ENCODE measurements at places on chromosomes 1 and 21. TPM values are rescaled to one million over a fixed set of nuclear protein-coding genes. Genes with fewer than 3 reads are reported as not detected.

DNA sequence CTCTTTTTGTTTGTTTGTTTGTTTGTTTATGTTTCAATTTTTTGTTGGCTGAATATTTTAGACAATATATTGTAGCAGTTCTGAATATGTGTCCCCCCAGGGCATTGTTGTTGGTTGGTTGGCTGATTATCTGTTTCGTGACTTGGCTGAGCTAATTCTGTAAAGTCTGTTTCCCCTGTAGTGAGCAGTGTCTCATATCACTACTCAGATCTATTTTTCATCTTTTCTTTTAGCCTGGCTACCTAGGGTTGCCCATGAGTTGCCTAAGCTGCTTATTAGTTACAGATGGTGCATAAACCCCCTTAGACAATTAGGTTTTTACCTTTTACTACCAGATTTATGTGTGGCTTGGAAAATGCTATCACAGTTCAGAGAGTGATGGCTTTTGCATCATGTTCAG, 32.3 kb downstream of the CFAP57 start:
- DNase-seq, result no peak

GPR37L1 gene
- total RNA-seq, result under 0.01 TPM

DNA sequence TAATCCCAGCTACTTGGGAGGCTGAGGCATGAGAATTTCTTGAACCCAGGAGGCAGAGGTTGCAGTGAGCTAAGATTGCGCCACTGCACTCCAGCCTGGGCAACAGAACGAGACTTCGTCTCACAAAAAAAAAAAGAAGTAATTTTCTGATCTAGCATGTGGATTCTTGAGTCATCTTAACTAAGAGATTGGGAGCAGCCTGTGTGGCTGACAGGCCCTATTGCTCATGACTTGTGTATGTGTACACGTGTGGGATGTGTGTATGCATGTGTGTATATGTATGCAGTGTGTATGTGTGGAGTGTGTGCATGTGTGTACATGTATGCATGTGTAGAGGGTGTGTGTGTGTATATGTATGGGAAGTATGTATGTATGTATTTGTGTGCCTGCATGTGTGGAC, 29.5 kb downstream of the DOP1B start:
- DNase-seq, result no peak

DNA sequence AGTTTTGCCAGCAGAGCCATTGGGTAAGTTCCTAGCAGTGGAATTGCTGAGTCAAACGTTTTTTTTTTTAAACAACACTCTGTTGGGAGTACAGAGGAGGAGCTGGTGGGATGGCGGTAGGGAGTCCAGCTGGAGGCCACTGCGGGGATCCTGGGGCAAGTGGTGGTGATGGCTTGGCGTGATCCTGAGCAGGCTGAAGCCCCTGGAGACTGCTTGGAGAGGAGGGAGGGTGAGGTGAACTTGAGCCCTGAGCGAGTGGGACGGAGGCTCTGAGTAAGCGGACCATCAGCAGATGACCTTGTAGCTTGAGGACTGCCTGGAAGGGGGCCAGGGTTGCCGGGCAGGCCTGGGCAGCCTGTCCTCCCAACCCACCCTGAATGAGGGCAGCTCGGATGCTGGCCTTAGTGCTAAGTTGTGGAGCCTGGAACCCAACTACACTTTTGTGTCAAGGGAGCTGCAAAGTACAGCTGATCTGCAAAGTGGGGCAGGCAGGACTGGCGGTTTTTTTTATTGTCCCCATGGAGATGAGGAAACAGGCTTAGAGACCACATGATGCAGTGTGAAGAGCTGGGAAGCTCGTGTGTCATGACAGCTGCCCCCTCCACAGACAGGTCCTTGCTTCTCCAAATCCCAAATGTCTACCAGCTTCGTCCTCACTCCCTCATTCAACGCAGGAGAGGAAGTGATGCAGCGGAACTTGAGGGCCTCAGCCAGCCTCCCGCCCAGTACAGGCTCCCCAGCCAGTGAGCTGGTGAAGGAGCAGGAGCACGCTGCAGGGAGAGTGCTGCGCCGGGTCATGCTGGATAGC, 20.2 kb downstream of the MRPL37 start:
- DNase-seq, result peak; percentile 69

CFAP45 gene
- 0.32 TPM for total RNA-seq

FALEC gene
- 1.3 TPM for total RNA-seq

CDCA8 gene
- total RNA-seq, result 6.1 TPM

- no peak for DNase-seq
Observed at GRCh38 chr1:151405187-151405951, 6.0 kb downstream of the PSMB4 start.

EDN2 gene
- not detected for total RNA-seq

- DNase-seq, result no peak
Observed at GRCh38 chr1:202016811-202017748, 6.7 kb downstream of the ELF3 start.

HNRNPU gene
- 209 TPM for total RNA-seq

- DNase-seq, result no peak
Observed at GRCh38 chr1:162229549-162229948, 147.1 kb downstream of the SPATA46 start.

ATPAF1 gene
- 66.1 TPM for total RNA-seq

DNA sequence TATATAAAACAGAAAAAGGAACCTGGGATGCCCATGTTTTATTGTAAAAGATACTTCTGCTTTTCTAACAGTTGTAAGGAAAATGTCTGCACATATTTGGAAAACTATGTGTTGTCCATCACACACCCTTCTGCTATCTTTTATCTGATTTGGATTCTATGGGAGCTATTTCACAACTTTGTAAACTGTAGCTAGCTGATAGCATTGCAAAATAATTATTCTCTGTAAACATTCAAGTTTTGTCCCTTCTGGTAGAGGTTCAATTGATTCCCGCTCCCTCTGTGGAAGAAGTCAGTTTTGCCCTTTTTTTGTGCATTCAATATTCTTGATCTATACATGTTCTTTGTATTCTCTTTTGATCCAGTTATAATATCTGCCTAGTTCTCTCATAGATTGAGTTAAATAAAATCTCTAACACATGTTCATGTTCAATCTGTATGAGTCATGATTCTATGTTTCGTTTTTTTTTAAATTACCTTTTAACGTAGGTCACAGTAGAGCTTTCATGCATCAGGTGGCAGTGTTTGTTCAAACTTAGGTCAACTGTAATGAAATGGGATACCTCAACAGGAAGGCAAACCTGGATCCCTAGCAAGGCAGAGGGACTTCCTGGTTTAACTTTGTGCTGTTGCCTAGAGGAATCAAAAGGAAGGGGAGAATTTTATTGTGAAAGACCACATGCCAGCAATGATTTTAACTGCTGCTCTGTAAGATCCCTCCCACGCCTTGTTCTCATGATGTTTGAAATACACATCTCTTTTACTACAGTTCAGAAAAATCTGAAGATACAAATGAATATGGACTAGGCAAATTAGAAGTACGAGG, 26.0 kb upstream of the BCL9 start:
- DNase-seq, result peak; percentile 81

DNA sequence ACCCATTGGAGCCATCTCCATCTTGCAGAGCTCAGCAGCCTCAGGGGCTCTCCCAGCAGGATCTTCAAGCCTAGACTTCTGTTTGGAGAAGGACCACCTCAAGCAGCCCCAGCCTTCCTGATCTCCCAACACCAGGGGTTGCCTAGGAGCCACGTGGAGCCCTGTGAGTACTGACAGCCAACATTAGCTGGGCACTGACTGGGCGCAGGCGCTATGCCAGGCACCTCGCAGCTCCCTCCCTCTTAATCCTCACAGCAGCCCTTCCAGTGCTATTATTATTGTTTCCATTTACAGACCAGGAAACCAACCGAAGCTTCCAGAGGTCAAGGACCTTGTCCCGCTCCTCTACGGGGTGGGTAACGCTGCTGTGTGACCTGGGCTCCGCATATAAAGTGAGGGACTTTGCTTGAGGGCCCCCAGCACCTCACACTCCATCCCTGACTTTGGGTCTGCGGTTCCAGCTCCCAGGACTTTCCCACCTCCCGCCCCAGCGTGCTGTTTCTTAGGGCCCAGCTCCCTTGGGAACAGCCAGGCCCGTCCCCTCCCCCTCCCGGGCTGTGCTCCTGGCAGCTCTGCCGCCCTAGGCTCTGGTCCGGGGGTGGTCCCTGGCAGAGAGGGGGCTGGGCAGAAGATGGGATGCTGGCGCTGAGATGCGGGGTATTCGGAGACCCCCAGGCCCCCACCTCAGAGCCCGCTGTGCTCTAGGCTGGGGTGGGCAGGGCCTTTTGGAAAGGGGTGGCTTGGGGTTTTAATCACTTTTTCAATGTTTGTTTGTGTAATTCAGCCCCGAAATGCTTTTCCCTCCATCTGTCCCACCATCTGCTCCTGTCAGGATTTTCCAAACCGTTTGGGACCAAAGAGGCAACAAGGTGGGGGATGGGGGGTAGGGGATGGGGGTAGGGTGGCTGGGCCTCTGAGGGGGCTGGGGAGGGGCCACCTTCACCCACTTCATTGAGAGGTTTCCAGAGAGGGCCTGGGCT, 4.1 kb upstream of the HPCA start:
- no peak for DNase-seq

DNA sequence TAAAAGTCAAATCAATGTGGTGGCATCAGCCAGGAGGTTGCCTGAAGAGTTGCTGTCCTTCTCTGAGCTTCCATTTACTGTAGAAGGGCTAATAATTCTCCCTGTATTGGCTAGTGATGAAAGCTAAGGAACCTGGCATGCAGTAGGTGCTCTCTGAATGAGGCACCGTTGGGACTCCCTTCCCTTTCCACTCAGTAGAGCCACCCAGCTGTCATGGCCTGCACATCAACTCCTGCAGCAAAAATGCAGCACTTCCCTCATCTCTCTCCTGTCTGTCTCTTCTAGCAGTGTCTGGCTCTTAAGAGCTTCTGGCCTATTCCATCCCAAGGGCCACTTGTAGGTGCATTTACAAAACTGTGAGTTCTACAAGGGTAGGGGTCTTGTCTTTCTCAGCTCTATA, 369.0 kb downstream of the MATN1 start:
- DNase-seq, result no peak

- no peak for DNase-seq
Observed at GRCh38 chr1:53525595-53525994, 66.4 kb downstream of the DMRTB1 start.

CFAP126 gene
- not detected for total RNA-seq

GRCh38 chr1:201709564-201710295, 119.2 kb upstream of the IPO9 start:
- DNase-seq, result peak; percentile 72

IL19 gene
- 1.7 TPM for total RNA-seq

KCNN3 gene
- not detected for total RNA-seq

DNA sequence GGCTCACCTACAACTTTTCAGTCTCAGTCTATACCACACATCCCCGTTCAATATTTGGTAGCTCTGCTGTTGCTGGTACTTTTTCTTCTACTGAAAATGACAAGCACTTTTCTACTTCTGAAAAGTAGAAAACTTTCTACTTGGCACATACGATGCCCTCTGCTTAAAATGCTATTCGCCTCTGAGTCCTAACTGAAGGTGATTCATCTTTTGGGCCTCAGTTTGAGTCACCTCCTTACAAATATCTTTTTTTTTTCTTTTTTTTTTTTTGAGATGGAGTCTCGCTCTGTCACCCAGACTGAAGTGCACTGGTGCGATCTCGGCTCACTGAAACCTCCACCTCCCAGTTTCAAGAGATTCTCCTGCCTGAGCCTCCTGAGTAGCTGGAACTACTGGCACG, 136.0 kb upstream of the CYYR1 start:
- DNase-seq, result no peak

GRCh38 chr1:235892202-235892601, 25.5 kb upstream of the LYST start:
- no peak for DNase-seq

CDK18 gene
- 2.2 TPM for total RNA-seq

AADACL3 gene
- total RNA-seq, result not detected

GRCh38 chr21:25734654-25734903, 125 bp downstream of the ATP5PF start:
- no peak for DNase-seq

- DNase-seq, result peak; percentile 79
Observed at GRCh38 chr1:21927533-21928237, 9.4 kb downstream of the HSPG2 start.

DNA sequence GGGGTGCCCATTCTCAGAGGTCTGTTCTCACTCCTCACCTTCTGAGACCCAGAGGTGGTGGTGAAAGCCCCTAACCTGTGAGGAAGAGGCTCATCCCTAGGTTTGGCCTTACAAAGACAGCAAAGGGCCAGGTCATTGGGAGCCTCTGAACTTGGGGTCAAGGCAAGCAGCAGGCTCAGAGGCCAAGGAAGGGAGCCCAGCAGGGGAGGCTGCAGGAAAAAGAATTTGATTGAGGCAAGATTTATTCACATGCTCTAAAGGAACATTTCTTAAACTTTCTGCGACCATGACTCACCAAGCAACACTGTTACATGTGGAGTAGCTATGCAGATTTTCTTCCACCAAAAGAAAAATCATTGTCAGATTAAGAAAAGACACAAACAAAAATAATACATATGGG, 132.5 kb upstream of the SYT6 start:
- no peak for DNase-seq

GRCh38 chr1:151832318-151832980, 847 bp upstream of the RORC start:
- peak; percentile 17 for DNase-seq

TTC22 gene
- not detected for total RNA-seq

- DNase-seq, result peak; percentile 67
Observed at GRCh38 chr1:15761366-15762128, 3.0 kb downstream of the FBLIM1 start.

GRCh38 chr1:14300991-14301703, 297.3 kb upstream of the KAZN start:
- DNase-seq, result no peak

DNA sequence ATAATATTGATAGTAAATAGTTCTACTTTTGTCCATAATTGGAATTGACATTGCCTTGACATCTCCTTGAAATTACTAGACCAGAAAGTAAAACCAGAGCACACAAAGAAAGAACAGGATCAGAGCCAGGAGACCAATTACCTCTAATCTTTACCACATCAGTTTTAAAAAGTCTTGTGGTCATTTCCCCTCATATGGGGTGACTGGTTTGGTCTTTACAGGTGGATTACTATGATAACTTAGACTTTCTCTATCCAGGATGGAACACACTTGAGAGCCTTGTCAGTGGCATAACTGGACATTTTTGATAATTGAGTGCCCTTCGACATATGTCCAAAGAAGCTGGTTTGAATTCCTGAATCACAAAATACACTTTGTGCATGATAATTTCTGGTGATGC, 1148.1 kb upstream of the NCAM2 start:
- DNase-seq, result no peak

TCHHL1 gene
- total RNA-seq, result not detected

LRIG2 gene
- total RNA-seq, result 20.9 TPM

- no peak for DNase-seq
Observed at GRCh38 chr1:29893046-29893723, 656.9 kb downstream of the PTPRU start.

GRCh38 chr1:161905269-161905884, 118.3 kb downstream of the OLFML2B start:
- DNase-seq, result no peak

LRRC8C gene
- 10.8 TPM for total RNA-seq

CLDN19 gene
- total RNA-seq, result not detected

- DNase-seq, result peak; percentile 75
Observed at GRCh38 chr1:232728507-232729263, 76.5 kb upstream of the MAP10 start.
